ENCODE measurements at places on chromosomes 7 and 10.

DNA sequence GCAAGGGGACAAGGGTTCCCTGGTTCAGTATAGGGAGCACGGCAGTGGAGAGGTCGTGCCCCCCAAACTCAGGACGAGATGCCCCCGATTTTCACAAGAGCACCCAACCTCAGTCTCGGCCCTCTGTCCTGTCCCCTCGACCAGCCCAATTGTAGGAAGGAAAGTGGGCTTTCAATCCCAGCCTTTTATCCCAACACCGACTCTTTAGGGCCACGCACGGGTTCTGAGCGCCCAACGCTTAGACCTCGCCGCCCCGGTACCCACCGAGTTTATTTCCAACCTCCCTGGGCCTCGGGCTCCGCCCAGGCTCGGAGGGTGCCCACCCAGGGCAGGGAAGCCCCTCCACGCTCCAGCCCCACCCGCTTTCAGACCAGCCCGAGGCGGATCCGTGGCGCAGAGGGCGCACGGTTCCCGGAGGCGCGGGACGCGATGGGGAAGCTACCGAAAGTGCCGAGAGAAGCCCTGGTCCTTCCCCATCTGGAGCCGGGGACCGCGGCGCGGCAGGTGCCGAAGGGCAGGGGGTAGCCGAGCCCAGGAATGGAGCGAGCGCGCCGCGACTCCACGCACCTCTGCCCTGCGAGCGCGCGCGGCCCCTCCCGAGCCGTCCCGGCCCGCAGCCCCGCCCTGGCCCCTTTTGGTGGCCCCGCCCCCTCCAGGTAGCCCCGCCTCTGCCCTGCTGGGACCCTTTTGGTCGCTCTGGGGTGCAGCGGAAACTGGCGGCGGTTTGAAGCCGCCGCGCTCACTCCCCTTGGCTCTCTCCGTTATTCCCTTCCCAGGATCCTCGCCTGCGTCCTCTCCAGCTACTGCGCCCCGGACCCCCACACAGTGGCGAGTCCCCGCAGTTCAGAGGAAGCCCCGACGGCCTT lies 20.4 kb downstream of the GRID2IP start:
- DNase-seq: peak; percentile 59

DNA sequence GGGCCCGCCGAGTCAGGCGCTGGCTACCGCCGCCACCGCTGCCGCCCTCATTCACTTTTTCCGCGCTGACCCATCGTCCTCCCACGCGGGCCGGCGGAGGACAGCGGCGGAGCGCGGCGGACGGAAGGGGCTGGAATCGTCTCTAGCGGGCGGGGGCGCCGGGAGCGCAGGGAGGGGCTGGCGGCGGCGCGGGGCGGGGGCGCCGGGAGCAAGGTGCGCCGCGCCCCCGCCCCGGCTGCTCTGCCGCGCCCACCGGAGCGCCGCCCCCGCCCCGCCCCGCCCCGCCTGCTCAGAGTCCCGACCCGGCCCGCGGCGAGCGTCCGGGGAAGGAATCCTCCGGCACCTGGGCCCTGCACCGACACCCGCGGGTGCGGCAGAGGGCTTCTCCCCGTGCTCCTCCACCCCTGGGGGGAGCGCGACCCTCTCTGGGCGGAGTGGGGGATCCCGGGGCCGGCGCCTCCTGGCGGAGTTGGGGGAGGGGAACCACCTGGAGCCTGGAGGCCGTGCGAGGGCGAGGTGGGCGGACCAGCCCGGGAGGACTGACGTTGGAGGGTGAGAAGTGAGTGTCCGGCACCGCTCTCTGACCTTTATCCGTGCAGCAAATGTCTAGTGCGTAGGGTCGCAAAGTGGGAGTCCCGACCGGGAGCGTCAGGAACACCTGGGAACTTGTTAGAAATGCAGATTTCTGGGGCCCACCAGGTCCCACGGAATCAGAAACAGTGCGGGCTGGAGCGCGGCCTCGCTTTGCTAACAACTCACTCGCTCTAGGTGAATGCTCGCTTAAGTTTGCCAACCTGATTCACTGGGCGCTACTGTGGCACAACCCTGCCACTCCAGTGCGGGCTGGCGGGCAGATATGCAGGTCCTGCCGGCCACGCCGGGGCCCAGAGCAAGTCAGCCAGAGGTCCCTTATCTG lies at the start of gene COBL:
Gene COBL, minus strand, starts transcription at position 144 of the 916 bp plus-strand sequence. CDS start 176 bp downstream, outside the sequence.
- no peak for DNase-seq

GRCh38 chr10:22959292-22959691 lies 31.4 kb downstream of the ARMC3 start:
- DNase-seq: no peak

DNA sequence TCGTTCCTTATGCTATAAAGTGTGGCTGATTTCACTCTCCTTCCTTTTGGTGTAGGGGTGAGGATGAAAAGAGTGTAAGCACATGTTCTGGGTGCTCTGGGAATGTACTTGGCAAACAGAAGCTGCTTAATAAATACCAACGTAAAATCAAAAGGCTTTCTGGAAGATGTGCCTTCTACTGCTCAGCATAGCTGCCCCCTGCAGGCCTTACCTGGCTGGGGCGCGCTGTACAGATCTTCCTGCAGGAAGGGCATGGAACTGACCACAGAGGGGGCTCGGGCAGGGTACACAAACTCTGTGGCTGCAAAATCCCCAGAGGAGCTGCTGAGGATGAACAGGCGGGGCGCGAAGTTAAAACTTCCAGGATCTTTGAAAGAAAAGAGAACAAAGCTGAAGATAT lies 169.4 kb downstream of the SVIL start:
- DNase-seq: no peak

- no peak for DNase-seq
These were observed 209.3 kb downstream of the JAZF1 start for GRCh38 chr7:27971171-27971812.

- no peak for DNase-seq
These were observed 176.2 kb downstream of the PTEN start for GRCh38 chr10:88039496-88040200.

GRCh38 chr10:102814873-102815661 lies 22.1 kb downstream of the CYP17A1 start:
- no peak for DNase-seq

DNA sequence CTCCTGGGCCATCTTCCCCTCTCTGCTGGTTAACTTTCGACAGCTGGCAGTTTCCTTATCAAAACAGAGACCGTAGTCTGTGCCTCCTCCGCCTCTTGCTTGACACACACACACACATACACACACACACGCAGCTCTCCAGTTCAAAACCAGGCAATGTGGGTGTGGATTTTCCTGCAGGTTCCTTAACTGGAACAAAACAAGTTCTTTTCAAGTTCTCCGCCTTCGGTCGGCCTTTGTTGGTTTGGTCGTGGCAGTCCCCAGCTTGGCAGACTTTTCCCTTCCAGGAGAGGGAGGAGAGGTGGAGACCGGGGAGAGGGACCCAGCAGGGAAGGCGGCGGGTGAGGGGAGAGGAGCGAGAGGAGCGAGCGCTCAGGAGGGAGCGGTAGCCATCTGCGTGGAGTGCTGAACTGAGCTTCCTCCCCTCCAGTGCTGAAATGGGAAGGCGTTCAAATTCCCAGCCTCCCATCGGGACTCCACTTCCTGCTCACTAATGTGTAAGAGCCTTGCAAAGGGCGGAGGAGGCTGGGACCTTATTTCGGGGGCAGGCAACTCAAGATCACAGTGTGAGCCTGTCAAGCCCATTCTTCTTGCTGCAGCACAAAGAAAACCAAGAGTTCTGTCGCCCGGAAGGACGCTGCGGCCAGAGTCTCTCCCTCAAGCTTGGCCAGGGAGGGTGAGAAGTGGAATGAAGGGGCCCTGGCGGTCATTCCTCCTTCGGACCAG lies 120.6 kb downstream of the PRPF18 start:
- DNase-seq: peak; percentile 2

- DNase-seq: no peak
These were observed 80.3 kb upstream of the LYZL2 start for GRCh38 chr10:30709700-30710358.

GRCh38 chr7:43058271-43059066 lies 54.0 kb upstream of the HECW1 start:
- no peak for DNase-seq

DNA sequence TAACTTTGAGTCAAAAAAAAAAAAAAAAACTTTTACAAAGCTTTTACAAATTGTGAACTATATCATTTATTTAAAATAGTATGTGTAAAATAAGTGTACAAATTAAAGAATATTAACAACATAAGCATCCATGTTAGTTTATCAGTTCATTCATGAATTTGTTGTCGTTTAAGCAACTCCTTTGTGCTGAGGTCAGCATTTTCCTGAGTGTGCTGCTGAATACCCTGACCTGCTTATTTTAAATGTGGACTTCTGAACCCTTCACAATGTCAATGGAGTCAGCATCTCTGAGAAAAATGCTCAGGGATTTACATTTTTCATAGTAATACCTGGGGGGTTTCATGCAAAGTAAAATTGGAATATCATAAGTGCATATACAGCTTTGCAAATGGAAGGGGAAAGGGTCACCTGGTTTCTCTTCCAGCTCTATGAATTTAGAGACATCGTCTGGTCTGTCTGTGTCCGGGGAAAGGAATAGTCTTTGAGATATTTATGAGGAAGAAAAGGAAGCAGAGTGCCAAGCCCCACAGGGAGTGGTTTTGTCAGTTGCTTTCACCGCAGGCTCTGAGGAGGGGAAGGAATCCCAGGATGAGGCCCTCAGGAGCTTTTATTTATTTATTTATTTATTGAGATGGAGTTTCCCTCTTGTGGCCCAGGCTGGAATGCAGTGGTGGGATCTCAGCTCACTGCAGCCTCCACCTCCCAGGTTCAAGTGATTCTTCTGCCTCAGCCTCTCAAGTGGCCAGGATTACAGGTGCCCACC lies 125.5 kb upstream of the SVIL start:
- no peak for DNase-seq

GRCh38 chr7:150778014-150778737 lies 22.0 kb downstream of the TMEM176B start:
- no peak for DNase-seq

- DNase-seq: no peak
These were observed 101.2 kb upstream of the PRPS1L1 start for GRCh38 chr7:18128846-18129245.

DNA sequence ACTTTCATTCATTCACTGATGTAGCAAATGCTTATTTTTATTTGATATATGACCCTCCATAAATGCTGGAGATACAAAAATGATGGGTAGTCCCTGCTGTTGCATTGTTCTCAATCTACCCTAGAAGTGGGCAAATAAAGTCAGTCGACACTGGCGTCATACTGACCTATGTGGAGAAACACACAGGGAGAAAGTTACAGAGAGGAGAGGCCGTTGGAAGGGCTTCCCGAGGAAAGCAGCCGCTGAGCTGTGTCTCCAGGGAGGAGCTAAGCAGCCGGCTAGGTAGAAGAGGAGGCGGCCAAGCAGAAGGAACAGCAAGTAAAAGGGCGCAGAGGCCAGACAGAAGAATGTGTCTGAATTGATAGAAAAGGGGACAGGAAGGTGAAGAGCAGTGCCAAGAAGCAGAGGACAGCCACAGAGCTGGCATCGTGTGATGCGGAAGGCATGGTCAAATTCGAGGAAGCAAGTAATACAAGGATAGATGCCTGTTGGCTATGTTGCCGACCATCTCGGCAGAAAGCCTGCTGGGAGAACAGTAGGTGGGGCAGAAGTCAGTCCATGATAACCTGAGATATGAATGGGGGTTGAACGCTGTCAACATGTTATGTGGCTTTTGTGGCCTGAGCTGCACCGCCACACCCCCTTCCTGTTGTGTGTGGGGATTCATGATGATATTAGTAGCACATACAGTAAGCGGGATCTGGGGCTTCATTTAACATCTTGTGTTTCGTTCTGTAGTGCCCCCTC lies 25.9 kb downstream of the ST8SIA6 start:
- DNase-seq: peak; percentile 54

DNA sequence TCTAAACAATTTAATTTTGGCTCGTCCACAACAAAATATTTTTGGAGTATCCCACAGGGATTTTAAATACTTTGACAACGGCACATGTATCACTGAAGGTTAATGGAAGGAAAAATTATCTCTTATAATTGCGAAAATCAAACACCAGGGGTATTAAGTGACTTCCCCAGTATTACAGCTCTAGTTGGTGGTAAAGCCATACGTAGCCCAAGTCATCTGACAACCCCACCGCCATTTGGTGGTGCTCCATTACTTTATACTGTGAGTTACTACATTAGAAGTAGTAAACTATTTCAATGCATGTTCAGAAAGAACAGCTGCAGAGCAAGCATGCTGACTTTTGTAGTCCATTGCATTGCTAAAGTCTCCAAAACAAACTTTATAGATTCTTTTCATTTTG lies 179.7 kb downstream of the HGF start:
- no peak for DNase-seq

- no peak for DNase-seq
These were observed 672.3 kb downstream of the TNS3 start for GRCh38 chr7:46909601-46910051.

GRCh38 chr7:116384936-116385635 lies 114.5 kb upstream of the CAV2 start:
- DNase-seq: no peak

- DNase-seq: peak; percentile 41
These were observed 881 bp downstream of the C10orf67 start for GRCh38 chr10:23343591-23344240.

- DNase-seq: no peak
These were observed 150.9 kb upstream of the MTPN start for GRCh38 chr7:136128050-136128449.

GRCh38 chr10:132827861-132828539 lies 42.1 kb upstream of the NKX6-2 start:
- DNase-seq: no peak

GRCh38 chr10:127353544-127353943 lies 157.2 kb upstream of the INSYN2A start:
- no peak for DNase-seq

DNA sequence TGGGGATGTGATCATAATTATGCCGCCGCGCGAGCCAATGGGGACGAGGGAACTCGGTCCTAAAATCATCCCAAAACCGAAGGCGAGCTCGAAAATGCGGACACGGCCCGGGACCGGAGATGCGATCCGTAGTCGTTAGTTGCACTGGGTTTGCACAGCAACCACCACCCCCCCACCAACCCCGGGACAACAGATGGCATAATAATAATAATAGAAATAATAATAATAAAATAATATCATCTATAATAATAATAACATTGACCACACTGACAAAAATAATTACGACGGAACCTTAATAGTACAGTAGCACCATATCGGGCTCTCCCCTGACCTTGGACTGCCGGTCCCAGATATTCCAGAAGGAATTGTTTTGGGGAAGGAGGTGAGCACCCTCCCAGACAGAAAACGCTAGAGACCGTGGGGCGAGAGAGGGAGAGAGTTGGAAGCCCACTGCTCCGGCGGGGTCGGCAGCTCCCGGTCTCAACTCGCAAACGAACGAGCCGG lies 1.1 kb upstream of the EMX2 start:
- DNase-seq: no peak

Data from activated T-cell treated with anti-CD3 and anti-CD28 coated beads for 4 hours (primary cell).